ENCODE measurements at places on chromosomes 6 and 20. TPM values are rescaled to one million over a fixed set of nuclear protein-coding genes. Genes with fewer than 3 reads are reported as not detected.

Gene ANKRD66
- total RNA-seq = not detected

Gene MICB
- 25.9 TPM for total RNA-seq

Gene EPPIN
- not detected for total RNA-seq

Gene CFAP206
- total RNA-seq = 0.21 TPM

Gene ZSCAN23
- total RNA-seq = 1.7 TPM

Gene MCHR2
- total RNA-seq = not detected

Gene C20orf204
- 5.8 TPM for total RNA-seq

Gene MOXD1
- not detected for total RNA-seq

Gene SRMS
- total RNA-seq = not detected

Gene DLL1
- 2.0 TPM for total RNA-seq

Gene SLC12A5
- 1.8 TPM for total RNA-seq

Gene RIPPLY2
- total RNA-seq = not detected

Gene C20orf202
- total RNA-seq = not detected

Gene HUS1B
- total RNA-seq = 1.2 TPM

Gene TAAR2
- total RNA-seq = not detected
